Neural crest cell (in vitro differentiated cells): ENCODE measurements at places on chromosomes 12 and 14.

GRCh38 chr12:27424631-27425230 lies 21.8 kb upstream of the SMCO2 start:
- DNase-seq, result no peak

DNA sequence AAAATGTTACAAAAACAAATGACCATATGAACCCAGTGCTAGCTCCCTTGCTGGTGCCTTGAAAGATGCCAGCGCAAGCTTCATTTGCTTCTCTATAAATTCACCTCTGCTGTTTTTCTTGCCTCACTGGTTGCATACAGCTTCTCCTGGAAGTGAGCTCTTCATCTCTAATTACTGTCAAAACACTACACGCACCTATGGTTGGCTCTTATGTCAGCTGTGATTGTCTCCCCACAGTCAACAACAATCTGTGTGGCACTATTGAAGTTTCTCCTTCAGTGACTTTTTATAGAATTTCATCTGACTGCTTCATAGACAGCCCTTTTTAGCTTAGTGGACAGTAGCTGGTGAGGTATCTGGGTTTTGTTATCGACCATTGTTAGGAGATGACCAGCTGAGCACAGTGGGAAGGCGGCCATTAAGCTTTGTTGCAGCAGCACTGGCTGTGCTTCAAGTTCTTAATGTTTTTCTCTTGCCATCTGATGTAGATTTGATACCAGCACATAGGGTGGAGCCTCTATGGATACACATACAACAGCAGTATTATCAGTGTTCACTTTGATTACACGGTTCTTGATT lies 131.8 kb downstream of the KITLG start:
- no peak for DNase-seq

- no peak for DNase-seq
Observed at GRCh38 chr12:10362828-10363657, 26.8 kb downstream of the KLRK1 start.

- DNase-seq, result no peak
Observed at GRCh38 chr12:43937947-43938346, 102.1 kb downstream of the TMEM117 start.

GRCh38 chr12:120264904-120265472 lies 542 bp downstream of the PXN start:
- no peak for DNase-seq

GRCh38 chr14:46820291-46820690 lies 168.7 kb upstream of the RPL10L start:
- DNase-seq, result no peak

DNA sequence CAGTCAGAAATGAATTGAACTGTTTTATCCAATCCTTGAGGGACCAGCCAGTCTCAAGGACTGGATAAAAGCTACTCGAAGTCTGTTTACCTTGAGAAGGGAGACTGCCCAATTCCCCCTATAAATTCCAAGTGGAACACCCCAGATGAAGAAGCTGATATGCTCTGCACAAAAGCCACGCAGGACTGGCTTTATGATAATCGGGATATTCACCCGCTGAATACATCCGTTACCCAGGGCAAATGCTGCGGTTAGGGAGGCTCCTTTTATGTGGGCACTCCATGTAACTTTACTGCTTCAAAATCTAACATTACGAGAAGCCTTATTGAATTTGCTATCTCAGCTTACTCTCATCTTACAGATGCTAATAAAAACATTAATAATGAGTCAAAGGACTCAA lies 119.1 kb downstream of the DENND5B start:
- DNase-seq, result no peak

GRCh38 chr12:75366629-75367028 lies 24.3 kb upstream of the GLIPR1L2 start:
- no peak for DNase-seq

DNA sequence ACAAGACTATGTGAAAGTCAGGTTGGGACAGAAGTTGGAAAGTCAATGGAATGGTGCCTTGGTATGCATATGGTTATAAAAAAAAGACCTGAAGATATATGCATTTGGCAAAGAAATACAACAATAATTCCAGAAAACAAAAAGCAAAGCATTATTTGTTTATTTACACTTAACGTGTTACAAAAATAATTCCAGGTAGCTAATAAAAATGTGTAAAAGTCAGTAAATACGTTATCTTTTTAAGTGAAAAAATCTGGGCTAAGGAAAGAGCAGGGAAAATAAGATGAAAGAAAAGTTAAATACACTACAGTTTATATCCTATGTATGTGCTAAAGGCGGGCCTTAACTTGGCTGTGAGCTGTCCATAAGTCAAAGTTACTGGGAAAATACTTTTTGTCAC lies 266.3 kb downstream of the MED13L start:
- no peak for DNase-seq

GRCh38 chr12:62194616-62195015 lies 65.6 kb upstream of the USP15 start:
- no peak for DNase-seq

- DNase-seq, result no peak
Observed at GRCh38 chr12:122726080-122726558, 4.5 kb downstream of the HCAR1 start.

DNA sequence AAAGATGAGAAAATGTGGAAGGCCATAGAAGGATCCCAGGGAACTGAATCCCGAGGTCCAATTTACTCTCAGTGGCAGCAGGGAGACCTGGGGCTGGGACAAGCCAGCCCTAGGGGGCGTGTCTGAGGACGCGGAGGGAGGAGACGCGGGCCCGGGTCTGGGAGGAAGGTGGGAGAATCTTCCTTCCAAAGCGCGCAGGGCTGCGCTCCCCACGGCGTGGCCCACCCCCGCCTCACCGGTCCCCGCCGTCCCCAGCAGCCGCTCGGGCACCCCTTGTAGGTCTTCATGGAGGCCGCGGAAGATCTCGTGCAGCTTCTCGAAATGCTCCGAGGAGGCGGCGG lies 323 bp downstream of the VTI1B start:
- peak; percentile 71 for DNase-seq

GRCh38 chr12:13986031-13986430 lies 4.6 kb upstream of the GRIN2B start:
- DNase-seq, result no peak

DNA sequence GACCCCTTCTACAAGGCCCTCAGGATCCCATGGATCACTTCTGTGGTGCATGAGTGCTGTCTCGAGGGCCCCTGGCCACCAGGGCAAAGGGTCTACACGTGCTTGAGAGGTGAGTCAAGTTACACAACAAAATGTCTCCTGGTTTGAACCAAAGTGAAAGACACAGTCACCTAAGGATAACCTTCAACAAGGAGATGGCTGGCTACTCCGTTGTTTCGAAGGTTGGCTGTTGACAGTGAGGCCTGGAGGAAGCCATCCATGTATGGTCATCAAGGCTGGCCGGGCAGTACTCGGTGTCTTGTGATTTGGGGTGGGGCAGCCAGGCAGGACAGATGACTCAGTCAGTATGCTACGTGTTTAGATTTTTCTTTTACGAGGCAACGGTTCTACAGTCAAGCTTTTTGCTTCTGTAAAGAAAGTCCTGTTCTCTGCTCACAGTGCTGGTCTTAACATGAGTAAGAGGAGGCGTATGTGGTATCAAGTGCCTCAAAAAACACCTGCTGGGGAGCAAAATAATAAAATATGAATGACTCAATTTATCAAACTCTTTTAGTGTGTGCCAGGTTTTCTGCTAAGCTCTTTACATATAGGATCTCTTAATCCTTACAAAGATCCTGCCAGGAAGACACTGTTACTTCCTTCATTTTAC lies 18.0 kb upstream of the NT5DC3 start:
- DNase-seq, result no peak

- DNase-seq, result no peak
Observed at GRCh38 chr12:77947330-77947729, 116.6 kb downstream of the NAV3 start.

DNA sequence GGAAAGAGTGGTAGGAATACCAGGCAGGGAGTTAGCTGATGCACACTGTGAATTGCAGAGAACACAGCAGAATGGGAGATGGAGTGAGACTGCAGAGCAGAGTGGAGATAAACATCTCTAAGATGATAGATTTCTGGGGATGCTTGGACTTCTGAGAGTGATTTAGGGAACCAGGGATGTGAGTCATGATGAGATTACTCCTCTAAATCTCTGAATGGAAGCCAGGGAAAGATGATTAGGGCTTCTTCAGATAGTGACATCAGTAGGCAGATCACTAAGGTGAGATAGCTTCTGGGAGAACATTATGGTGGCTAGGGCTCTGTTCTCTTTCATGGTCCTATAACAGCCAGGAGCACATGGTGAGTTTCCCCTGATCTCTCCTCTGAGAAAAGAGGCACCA lies 501.5 kb upstream of the USP15 start:
- no peak for DNase-seq

- no peak for DNase-seq
Observed at GRCh38 chr12:26767116-26767515, 65.9 kb downstream of the ITPR2 start.

- DNase-seq, result peak; percentile 79
Observed at GRCh38 chr14:69153152-69153872, 393 bp upstream of the DCAF5 start.

- no peak for DNase-seq
Observed at GRCh38 chr14:99407416-99407815, 73.2 kb downstream of the SETD3 start.
